Stimulated activated CD4-positive, alpha-beta T cell treated with anti-CD3 and anti-CD28 coated beads, Interleukin-1b, Interleukin-23, amount 100 ng/mL, for 1 hour (primary cell): ENCODE measurements at places on chromosomes 12 and 14.

DNA sequence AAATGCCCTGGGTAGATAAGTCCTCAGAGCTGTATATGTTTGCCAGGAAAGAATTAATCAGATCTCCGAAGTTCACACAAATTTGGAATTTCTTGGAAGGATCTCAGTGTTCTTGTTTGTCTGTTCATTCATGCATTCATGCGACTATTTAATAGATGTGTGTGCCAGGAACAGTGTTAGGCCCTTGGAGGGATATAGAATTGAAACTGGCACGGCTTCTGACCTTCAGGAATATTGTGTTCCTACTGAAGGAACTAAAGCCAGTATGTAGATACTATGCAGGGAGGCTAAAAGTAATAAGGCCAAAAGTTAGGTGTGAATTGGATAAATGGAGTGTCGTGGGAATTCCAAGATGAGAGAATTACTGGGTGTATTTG, 166.0 kb upstream of the NOS1 start:
- no peak for DNase-seq

- no peak for DNase-seq
Measured at GRCh38 chr12:68789144-68789878, 18.7 kb upstream of the MDM2 start.

GRCh38 chr14:104731320-104732294, 7.6 kb downstream of the ADSS1 start:
- no peak for DNase-seq

DNA sequence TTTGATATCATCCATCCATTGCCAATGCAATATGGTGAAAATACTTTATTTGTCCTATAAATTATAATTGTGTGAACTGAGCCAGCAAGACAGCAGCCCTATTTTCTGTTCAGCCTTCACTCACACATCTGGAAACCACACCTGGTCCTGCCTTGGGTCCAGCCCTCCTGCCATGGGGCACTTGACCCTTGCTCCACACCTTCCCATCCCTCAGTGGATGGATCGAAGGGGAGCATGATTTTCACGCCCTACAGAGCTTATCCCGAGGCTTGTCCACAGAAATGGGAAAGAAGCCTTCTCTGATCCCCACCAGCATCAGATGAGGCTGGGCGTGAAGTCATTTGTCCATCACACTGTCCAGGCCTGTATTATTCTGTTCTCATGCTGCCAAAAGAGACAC, 10.1 kb downstream of the TMEM132D start:
- no peak for DNase-seq

DNA sequence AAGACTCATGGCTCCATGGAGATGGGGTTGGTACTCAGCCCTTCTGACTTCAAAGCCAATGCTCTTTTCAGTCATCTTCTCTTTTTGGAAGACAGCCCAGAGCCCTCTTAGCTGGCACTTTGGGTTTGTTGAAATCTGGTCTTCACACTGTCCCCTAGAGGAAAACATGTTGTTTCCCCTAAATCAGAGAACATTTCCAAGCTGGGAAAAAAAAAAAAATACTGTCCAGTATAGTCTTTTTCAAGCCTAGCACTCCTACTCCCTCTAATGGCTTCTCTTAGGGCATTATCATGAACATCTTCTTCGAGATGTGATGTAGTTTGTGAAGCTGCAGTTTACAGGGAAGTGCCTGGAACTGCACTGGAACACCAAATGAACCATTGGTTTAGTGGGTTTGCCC, 3.0 kb upstream of the ZC3H14 start:
- no peak for DNase-seq

DNA sequence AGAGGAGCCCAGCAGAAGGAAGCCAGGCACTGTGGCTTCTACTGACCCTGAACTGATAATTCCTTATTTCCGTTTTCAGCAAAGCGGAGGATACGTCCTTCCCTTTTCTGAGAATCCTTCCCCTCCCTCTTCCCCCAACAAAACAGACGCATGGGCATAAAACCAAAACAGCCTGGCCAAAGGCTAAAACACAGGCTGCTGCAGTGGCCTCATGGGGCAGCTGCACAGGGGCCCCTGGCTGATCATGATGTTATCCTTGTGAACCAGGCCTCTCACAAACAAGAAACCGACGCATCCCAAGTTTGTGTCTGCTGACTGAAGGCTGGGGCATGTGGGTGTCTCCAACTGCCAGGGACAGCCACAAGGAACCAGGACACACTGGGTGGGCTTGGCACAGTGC, 23.4 kb upstream of the STON2 start:
- DNase-seq: no peak
